ENCODE measurements at places on chromosomes 16 and 17.

- no peak for DNase-seq
Observed at GRCh38 chr17:19642373-19642893, 6.1 kb upstream of the ALDH3A2 start.

- DNase-seq, result no peak
Observed at GRCh38 chr16:67161595-67162058, 1.9 kb downstream of the FBXL8 start.

- peak; percentile 69 for DNase-seq
Observed at GRCh38 chr17:21041741-21042457, 912 bp downstream of the USP22 start.

- no peak for DNase-seq
Observed at GRCh38 chr16:59305850-59306249, 571.7 kb upstream of the GOT2 start.

- no peak for DNase-seq
Observed at GRCh38 chr17:10119203-10120108, 79.0 kb downstream of the GAS7 start.

- no peak for DNase-seq
Observed at GRCh38 chr17:32936186-32936893, 8.4 kb downstream of the TMEM98 start.

GRCh38 chr17:30555942-30556341 lies 78.7 kb downstream of the GOSR1 start:
- DNase-seq, result no peak

DNA sequence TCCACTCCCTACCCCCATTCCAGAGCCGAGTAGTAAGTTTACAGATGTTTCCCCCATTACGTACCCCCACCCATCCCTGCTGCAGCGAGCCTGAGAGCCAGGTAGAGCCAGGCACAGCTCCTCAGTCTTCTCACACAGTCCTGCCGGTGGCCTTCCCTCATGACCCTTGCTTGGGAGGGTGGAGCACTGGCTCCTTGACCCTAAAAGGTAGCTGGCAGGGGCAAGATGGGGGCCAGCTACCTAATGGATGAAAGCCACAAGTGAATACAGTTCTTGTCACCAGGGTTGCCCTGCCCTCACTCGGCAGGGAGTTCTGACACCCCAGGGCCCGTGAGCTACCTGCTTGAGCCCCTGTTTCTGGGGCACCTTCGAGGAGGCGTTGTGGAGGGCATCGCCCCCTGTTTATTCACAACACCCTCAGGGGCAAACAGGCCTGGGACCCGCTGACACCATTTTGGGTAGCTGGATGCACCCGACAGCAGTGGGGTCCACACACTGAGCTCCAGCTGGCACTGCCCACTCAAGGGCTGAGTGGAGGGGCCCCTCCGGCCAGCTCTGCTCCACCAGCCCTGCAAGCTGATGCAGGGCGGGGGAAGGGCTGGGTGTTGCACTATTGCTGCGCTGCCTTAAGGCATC lies 22.2 kb downstream of the ADAM11 start:
- no peak for DNase-seq

DNA sequence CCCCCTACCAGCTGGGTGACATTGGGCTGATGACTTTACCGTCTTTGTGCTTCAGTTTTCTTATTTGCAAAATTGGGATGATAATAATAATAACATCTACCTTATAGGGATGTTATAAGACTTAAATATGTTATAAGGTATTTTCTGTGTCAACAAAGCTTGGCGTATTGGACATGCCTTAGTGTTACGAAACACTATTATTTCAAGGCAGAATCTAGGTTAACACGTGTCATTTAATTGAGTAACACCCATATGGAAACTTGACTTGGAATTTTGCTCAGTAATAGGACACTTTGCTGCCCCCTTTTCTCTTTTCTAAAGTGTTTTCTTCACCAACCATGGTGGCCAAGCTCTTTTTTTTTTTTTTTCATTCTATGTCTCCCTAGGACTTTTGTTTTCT lies 294.2 kb upstream of the SALL1 start:
- DNase-seq, result no peak

DNA sequence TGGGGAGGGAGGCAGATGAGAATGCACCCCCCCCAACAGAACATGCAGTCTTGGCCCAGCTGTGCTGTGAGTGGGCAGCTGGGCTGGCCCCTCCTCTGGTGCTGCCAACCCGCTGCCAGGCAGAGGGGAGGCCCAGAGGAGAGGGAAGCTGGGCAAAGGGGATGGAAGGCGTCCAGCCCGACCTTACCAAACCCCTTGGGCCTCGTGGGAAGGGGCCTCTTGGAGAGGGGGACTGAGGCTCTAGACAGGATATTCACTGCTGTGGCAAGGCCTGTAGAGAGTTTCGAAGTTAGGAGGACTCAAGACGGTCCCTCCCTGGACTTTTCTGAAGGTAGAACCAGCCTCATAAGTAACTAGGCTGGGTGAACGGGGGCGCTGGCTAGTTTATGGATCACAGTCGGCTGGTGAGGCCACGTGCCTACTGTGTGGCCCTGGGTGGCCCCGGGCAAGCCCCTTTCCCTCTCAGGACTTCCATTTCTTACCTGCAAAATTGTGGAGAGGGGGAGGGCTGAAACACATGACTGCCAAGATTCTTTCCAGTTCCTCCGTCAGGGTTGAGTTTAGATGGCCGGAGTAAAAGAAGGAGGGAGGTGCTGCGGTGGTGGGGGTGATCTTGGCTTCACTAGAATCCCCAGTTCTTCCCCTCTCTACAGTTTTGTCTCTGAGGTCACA lies 857 bp upstream of the STAT5A start:
- DNase-seq, result no peak

GRCh38 chr16:5196204-5196603 lies 98.6 kb upstream of the EEF2KMT start:
- DNase-seq, result no peak

GRCh38 chr17:39867084-39867879 lies 720 bp upstream of the ZPBP2 start:
- no peak for DNase-seq

GRCh38 chr17:1512351-1512750 lies 4.1 kb downstream of the INPP5K start:
- no peak for DNase-seq

GRCh38 chr17:35188111-35188510 lies 6.1 kb downstream of the SLC35G3 start:
- DNase-seq, result no peak

GRCh38 chr17:35390663-35391062 lies 17.2 kb upstream of the SLFN11 start:
- no peak for DNase-seq

DNA sequence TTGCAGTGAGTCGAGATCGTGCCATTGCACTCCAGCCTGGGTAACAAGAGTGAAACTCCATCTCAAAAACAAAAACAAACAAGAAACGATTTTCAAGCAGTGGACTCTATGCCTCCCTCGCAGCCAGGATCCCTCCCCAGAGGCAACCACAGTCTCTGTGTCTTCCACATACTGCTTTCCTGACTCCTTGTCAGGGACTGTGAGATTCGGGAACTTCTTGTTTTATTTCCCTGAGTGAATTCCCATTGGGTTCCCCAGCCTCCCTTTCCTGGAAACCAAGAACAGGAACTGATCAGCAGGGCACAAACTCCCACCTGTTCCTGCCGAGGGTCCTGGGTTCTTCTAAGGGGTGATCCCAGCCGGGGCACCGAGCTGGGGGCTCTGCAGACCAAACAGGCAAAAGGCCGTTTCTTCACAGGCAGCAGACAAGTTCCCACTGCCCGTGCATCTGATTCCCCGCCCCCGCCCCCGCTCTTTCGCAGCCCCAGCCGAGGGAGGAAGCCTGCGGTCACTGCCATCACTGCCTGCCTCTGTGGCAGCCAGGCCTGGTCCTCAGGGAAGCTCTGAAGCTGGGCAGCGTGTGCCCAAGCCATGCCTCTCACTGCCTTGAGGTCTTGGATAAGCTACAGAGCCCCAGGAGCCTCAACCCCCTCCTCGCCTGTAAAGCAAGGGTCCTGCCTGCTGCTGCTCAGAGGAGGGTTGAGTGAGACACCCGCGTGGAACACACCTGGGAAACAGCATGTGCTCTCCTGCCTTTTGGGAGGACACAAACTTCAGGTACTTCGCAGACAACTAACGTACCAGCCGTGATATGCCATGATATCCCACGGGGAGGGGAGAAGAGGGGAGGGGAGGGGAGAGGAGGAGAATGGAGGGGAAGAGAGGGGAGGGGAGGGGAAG lies 5.5 kb upstream of the PIEZO1 start:
- DNase-seq, result no peak

- no peak for DNase-seq
Observed at GRCh38 chr17:19333736-19334290, 28.7 kb downstream of the B9D1 start.
